Lower lobe of right lung (tissue), 2 donors: ENCODE measurements at places on chromosomes 1 and 21. TPM values are rescaled to one million over a fixed set of nuclear protein-coding genes. Genes with fewer than 3 reads are reported as not detected.

STK40 gene
- 74.2 TPM for total RNA-seq

GPR157 gene
- 14.2 TPM for total RNA-seq

VCAM1 gene
- total RNA-seq: 5.5 TPM

LAD1 gene
- 35.3 TPM for total RNA-seq

SPOCD1 gene
- 21.6 TPM for total RNA-seq

HES5 gene
- 1.5 TPM for total RNA-seq

GBP4 gene
- 41.0 TPM for total RNA-seq

MAP1LC3C gene
- total RNA-seq: 10.9 TPM

TLCD4 gene
- total RNA-seq: 11.3 TPM

MTARC1 gene
- 37.6 TPM for total RNA-seq

THEMIS2 gene
- total RNA-seq: 161 TPM

FAM72D gene
- total RNA-seq: 0.77 TPM

IGSF8 gene
- 35.9 TPM for total RNA-seq
